ENCODE measurements at places on chromosomes 3 and 15. TPM values are rescaled to one million over a fixed set of nuclear protein-coding genes. Genes with fewer than 3 reads are reported as not detected.
A peak's percentile ranks its signal among the peaks of the same experiment; 100 is the strongest.

Gene GPR171
- total RNA-seq, result not detected

Gene SPINK8
- total RNA-seq, result not detected

Gene RETNLB
- total RNA-seq, result not detected

Gene TGM4
- total RNA-seq, result not detected

Gene CAMKV
- total RNA-seq, result 0.23 TPM

Gene BNC1
- 18.1 TPM for total RNA-seq

Gene CD276
- total RNA-seq, result 69.2 TPM

Gene TMC3
- total RNA-seq, result not detected

- no peak for DNase-seq
Observed at GRCh38 chr3:45679805-45680204, 9.4 kb upstream of the SACM1L start.

- peak; percentile 27 for DNase-seq
Observed at GRCh38 chr15:62020576-62021160, 39.6 kb downstream of the VPS13C start.

- DNase-seq, result no peak
Observed at GRCh38 chr3:176633511-176633910, 563.8 kb downstream of the TBL1XR1 start.

DNA sequence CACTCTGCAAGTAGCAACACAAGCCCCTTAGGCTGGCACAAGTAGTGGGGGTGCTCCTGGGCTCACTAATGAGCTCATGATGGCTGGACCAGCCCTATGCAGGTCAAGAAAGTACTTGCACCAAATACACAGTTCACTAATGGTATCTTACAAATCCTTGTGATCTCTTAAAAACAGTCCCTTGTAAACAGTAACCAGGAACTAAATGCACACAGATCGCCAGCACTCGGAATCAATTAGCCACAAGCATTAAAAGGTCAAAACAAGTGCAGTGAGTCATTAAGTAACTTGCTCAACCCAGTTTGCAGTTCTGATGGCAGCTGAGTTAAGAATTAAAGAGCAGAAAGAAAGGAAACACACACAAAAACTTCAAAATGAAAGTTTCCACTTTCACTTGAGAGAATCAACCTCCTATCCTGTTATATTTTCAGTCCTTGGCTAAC, 43.2 kb downstream of the ARHGEF3 start:
- DNase-seq, result peak; percentile 74

GRCh38 chr3:59680919-59681318, 631.1 kb upstream of the CFAP20DC start:
- no peak for DNase-seq

GRCh38 chr3:175447521-175447920, 588.4 kb downstream of the NAALADL2 start:
- no peak for DNase-seq

DNA sequence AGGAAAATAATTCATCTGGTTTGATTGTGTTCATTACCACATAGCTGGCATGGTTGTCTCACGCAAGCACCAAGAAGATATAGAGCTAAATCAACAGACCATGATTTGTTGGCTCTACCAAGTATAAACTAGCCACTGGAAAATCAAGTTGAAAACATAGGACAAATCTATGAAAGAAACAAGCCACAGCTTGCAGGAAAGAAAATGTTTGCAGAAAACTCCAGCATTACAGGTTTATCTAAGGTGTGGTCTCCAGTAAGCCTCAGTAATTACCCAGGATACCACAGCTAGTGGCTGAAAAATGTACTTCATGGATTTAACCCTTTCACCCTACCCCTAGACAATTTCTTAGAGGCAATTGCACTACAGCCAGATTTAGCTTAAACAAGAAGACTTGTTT, 340.6 kb downstream of the SOX2 start:
- no peak for DNase-seq

- DNase-seq, result peak; percentile 91
Observed at GRCh38 chr15:62112616-62113593, 46.1 kb downstream of the C2CD4A start.

- DNase-seq, result peak; percentile 79
Observed at GRCh38 chr3:49007771-49008528, 759 bp downstream of the WDR6 start.

DNA sequence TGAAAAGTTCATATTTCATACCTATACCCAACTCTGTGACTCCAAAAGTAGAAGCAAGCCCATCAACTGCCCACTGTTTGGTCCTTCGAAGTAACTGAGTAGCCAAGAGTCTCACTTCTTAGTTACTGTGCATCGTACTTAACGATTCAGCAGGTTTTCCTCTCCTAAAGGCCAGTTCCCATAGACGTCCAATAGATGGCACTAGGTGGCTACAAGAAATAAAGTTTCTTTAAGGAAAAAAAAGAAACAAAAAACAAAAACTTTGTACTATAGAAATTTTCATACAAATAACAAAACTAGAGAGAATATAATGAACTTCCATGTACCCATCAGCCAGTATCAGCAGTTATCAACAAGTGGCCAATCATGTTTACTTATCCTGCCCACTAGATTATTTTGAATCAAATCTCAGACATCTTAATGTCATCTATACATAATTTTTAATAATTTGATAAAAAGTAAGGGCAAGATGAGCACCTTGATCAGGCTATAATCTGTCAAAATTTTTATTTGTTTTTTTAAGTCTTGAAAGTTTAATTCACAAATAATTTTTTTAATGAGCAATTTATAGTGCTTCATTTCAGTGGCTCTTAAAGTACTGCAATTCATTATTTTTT, 63.8 kb upstream of the ACP3 start:
- DNase-seq, result peak; percentile 56

GRCh38 chr3:74844428-74844827, 230.0 kb upstream of the CNTN3 start:
- DNase-seq, result no peak

DNA sequence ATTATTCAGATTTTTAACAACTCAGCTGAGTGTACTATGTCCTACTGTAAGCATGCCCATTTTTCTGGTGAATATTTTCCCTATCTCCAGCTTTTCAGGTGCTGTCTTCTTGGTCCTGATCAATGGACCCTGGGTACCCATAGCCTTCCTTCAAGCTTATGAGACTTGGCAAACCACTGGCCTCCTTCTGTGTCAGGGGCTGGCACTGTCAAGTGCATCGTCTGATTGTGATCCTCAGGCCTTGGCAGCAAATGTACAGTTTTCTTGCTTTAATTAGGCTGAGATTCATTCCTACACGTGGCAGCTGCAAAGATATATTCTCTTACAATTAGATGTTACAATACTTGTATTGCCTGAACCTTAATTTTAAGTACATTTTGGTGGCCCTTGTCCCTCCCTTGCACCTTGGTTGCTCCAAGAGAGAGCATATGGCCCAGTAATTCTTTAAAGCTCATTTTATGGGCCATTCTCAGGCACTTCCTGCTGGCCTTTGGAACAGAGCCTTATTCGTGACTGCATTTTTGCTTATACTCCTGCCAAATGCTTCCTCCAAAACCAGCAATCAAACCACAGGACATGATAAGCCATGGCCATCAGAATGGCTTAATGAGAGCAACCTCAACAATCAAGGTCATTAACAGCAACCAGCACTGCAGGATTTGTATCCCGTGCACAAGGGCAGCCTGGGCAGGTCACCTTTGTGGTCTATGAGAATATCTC, 179.9 kb downstream of the CNTN6 start:
- no peak for DNase-seq

- DNase-seq, result peak; percentile 54
Observed at GRCh38 chr15:29672923-29673809, 149.1 kb downstream of the TJP1 start.

GRCh38 chr3:42520336-42520735, 17.9 kb downstream of the VIPR1 start:
- no peak for DNase-seq

DNA sequence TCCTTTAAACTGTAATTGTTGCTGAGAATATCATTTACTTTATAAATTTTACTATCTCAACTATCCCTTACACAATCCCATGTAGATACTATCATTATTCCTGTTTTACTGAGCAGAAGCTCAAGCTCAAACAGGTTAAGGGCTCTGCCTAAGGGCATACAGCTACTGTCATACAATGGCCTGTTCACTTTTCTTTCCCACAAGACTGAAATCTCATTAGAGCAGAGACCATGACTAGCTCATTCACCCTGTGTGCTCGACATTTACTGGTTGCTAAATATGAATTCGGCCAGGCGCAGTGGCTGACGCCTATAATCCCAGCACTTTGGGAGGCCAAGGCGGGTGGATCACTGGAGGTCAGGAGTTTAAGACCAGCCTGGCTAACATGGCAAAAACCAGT, 1.6 kb upstream of the MESP2 start:
- DNase-seq, result no peak
